Omental fat pad (tissue), 4 donors: ENCODE measurements at places on chromosomes 7 and 10. TPM values are rescaled to one million over a fixed set of nuclear protein-coding genes. Genes with fewer than 3 reads are reported as not detected.

DNA sequence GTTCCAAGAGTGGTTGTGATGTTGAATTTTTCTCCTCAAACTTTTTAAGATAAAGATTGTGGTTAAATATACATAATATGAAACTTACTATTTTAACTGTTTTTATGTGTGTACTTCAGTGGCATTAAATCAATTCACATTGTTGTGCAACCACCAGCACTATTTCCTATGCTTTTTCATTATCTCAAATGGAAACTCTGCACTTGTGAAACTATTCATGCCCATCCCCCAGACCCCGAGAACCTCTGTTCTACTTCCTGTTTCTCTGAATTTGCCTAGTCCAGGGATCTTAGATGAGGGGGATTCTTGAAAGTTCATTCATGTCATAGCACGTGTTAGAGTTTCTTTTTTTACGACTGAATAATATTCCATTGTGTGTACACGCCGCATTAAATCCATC lies 67.0 kb downstream of the WDR37 start:
- DNase-seq = no peak

DNA sequence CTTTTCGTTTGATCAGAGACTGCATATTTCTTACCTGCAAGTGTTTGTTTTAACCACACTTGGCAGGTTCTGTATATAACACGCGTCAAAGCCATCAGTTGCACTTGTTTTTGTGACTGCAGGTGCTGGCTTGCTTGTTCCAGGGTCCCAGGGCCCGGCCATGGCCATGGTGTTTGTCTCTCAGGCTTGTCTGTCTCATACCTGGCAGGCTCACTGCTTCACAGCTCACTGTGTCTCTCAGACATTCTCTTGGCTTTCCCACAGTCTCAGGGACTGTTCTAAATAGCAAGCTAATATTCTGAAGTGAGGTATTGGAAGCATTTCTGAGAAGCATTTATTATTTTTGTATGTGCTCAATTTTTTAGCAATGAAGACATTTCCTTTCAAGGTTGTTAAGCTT lies 46.9 kb downstream of the GPR141 start:
- no peak for DNase-seq

Gene DLG5
- total RNA-seq = 28.1 TPM

Gene NRCAM
- 1.9 TPM for total RNA-seq

Gene ABCF2
- total RNA-seq = 43.1 TPM

Gene NXPH1
- not detected for total RNA-seq

GRCh38 chr10:97042716-97043562 lies 142.8 kb downstream of the SLIT1 start:
- DNase-seq = no peak

Gene NPTX2
- 11.3 TPM for total RNA-seq

Gene METTL2B
- total RNA-seq = 19.9 TPM

Gene PVRIG
- 1.1 TPM for total RNA-seq

Gene ZNF117
- total RNA-seq = 47.3 TPM

DNA sequence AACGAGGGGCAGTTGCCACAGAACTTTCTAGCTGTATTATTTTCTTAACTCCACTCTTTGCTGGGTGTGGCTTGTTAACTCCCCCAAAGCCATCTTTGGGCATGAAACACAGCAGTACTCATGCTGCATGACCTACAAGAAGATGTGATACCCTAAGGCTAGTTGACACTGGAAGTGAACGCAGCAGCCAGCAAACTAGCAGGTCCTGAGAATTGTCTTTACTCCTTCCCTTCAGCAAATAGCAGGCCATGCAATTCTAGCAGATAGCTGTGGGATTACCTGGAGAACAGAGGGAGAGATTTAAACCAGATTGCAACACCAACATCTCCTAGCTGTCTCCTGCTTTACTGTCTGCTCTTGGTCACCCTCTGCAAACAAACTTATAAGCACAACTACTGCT lies 688.0 kb upstream of the ZWINT start:
- no peak for DNase-seq

GRCh38 chr7:38427279-38427955 lies 154.0 kb upstream of the TARP start:
- DNase-seq = no peak

Gene HOXA11
- not detected for total RNA-seq

- no peak for DNase-seq
These were observed 53.4 kb upstream of the CAMK2B start for GRCh38 chr7:44378744-44379143.

Gene CDC14C
- total RNA-seq = not detected

DNA sequence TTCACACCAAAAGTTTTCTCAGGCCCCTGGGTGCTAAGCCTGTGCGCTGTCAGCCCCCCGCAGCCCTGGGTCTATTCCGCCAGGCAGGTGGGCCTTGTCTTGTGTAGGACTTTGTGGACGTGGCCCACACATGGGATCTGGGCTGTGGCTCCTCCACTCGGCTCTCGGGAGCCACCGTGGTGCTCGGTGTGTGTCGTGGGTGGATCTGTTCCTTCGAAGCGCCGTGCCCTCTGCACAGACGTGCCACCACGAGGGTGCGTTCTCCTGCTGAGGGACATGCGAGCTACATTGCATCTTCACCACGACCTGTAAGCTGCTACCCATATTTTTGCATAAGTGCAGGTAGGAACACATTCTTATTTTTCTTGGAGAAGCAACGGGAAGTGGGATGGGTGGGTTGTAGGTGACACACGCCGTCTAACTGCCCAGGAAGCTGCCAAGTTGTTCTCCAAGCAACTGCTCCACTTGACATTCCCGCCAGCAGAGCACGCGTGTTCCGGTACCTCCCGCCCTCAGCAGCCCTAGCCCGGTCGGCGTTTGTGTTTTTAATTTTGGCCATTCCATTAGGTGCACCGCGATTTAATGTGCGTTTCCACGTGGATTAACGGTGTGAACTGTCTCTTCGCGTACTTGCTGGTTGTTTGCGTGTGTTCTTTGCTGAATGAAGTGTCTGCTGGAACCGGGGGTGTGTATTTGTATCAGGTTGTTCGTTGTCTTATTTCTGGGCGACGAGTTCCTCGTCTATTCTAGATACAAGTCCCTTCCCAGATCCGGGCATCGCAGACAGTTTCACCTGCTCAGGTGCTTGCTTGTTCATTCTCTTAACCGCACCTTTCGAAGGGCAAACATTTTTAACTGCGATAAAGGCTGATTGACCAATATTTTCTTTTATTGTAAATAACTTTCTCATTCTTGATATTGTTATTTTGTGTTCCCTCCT lies 47.4 kb upstream of the CFAP46 start:
- no peak for DNase-seq

DNA sequence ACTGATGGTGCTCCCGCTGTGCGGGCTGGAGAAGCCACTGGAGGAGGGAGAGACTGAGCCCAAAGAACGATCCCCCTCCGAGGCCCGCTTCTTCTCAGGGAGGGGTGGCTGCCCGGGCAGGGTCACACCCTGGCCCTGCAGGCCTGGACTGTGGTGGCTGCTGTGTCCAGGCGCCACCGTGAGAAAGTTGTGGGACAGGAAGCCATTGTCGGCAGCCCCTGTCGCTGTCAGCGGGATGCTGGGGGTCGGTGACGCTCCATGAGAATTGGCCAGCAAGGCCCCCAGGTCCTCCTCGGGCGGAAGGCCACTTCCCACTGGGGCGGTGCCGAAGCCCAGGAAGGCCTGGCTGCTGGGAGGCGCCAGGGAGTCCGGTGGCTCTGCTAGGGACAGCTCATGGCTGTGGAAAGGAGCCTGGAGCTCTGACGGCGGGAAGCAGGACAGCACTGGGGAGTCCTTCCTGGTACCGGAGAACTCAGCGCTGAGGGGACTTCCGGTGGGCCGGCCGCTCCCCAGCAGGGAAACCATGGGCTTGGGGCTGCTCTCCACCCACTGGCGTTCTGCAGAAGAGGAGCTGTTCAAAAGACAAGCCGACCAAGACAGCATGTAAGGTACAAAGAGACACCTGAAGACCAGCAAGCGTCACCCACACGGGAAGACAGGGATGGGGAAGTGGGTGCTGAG lies 278.8 kb downstream of the TNS3 start:
- DNase-seq = no peak

GRCh38 chr10:74981831-74982633 lies 129.4 kb upstream of the SAMD8 start:
- no peak for DNase-seq

Gene ZNF804B
- total RNA-seq = not detected

- no peak for DNase-seq
These were observed 19.0 kb upstream of the C10orf71 start for GRCh38 chr10:49280001-49280408.

DNA sequence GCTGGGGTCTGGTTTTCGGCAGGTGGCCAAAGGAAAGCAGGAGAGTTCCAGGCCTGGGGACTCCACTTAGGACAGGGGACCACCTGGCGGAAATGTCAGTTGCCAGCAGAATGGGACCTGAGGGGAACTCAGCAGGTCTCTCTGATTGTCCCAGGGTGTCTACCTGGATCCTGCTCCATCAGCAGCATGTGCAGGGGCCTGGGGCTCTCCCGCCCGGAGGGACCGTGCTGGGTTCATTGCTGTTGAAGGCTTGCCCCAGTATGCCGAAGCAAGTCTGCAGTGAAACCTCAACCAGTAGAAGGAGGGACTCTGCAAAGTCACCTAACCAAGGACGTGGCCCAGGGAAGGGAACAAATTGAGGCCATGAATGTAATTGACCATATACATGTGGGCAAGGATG lies 506.5 kb upstream of the MKI67 start:
- DNase-seq = no peak

Gene KIN
- total RNA-seq = 6.8 TPM

- no peak for DNase-seq
These were observed 438.9 kb downstream of the RPS24 start for GRCh38 chr10:78472551-78472890.

GRCh38 chr10:115974816-115975430 lies 298.1 kb downstream of the GFRA1 start:
- no peak for DNase-seq

DNA sequence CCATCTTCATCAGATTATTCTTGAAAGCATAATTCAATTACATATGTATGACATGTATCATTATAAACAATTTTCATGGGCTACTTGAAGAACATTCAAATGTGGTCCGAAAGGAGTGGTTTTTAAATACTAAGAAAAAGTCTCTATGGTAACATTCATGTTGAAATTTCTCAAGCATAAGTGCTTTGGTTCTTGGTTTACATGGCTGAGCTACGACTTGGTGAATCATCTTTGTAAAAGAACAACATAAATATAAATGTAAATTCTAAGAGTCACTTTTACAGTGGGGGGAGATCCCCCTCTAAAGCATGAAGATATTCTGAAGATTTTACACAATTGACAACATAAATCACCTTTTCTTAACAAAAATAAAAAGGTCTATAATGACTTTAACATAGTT lies 118.6 kb downstream of the MAGI2 start:
- DNase-seq = no peak

GRCh38 chr7:113810080-113810744 lies 108.6 kb downstream of the PPP1R3A start:
- DNase-seq = no peak

DNA sequence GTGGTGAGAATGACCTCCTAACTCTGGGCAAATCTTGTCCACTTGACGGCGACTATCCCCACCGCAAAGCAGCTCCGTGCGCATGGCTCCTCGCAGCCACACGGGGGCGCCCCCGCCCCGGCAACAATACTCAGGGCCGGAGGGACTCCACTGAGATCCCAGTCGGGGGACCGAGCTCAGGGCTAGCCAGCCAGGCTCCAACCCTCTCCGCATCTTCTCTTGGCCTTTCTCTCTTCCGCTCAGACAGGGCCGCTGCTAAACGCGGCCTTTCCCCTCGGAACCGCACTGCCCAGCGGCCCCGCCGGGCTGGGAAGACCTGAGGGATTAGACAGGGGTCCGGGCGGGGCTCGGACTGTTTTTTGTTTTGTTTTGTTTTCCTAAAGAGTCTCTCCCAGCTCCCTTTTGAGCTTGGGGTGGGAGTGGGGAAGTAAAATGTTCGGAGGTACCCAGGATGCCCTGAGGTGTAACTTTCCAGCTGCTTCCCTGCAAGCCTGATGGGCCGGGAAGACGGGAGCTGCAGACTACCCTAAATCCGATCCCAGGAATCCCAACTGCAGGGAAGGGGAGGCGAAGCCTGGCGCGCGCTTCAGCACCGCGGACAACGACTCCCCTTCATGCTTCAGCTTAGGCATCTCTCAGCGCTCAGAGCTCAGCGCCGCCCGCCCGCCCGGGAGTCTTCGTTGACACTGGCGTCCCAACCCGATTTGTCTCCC lies 2.7 kb downstream of the KCNIP2 start:
- DNase-seq = no peak

DNA sequence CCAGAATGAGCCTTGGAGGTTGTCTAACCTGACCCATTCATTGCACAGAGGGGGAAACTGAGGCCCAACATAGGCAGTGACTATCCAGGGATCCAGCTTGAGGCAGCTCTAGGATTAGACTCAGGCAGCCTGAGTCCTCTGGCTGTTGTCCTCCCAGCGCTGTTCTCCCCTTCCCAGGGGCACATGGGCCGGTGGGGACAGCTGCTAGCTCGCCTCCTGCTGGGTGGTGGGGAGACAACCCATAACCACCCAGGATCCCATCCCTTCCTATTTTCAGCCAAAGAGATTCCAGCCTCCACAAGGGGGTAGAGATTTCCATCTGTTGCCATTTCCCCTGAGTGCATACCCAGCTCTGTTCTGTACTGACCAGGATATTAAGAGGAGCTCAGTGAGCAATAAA lies 145.1 kb upstream of the GPR26 start:
- DNase-seq = no peak

Gene TBL2
- total RNA-seq = 45.9 TPM

DNA sequence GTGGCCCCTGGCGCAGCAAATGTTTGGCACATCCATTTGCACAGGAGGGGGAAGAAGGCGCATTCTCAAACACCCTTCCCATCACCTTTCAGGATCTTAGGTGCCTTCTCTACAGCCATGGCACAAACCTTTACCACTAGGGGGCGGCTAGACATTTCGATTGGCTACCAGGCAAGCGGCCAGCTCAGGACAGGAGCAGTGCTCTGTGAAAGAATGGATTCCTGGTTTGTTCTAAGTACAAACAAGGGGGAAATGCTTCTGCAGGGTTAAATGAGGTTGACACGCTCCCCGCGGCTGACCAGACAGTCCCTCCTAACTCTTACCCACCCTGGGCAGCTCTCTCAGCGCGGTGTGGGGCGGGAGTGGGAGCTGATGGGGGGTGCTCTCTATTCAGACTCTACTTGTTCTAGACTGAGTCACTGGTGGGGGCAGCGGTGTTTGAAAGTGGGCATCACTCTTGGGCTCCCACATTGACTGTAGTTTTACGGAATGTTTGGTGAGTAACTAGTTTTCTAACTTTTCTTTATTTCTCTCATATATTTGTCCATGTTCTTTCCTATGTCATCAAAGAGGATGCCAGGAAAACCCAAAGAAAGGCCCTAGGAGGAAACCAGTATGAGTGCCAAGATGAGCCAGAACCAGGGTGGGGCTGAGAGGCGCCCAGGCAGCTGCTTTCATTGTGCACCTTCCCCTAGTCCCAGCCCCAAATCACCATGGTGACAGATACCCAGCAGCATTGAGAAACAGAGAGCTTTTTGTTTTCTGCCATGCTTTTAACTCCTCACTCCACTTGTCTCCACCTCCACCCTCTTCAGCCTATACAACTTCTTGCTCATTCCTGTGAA lies 61.4 kb upstream of the GPR158 start:
- peak; percentile 43 for DNase-seq

GRCh38 chr7:29146057-29146706 lies at the start of gene CPVL:
Gene CPVL, minus strand, starts transcription at chr7:29146537. Its CDS starts 25,476 bp downstream, at chr7:29121061.
- no peak for DNase-seq

Gene APBB1IP
- 23.5 TPM for total RNA-seq
